ENCODE measurements at places on chromosomes 5 and 9. TPM values are rescaled to one million over a fixed set of nuclear protein-coding genes. Genes with fewer than 3 reads are reported as not detected.

The ZNF879 gene
- 4.1 TPM for total RNA-seq

The PCDHGB4 gene
- total RNA-seq: 8.0 TPM

The SMIM33 gene
- not detected for total RNA-seq

The TMEM171 gene
- 2.4 TPM for total RNA-seq

The IL9 gene
- total RNA-seq: not detected

The ENHO gene
- total RNA-seq: 0.36 TPM

The KCNT1 gene
- total RNA-seq: 0.83 TPM

DNA sequence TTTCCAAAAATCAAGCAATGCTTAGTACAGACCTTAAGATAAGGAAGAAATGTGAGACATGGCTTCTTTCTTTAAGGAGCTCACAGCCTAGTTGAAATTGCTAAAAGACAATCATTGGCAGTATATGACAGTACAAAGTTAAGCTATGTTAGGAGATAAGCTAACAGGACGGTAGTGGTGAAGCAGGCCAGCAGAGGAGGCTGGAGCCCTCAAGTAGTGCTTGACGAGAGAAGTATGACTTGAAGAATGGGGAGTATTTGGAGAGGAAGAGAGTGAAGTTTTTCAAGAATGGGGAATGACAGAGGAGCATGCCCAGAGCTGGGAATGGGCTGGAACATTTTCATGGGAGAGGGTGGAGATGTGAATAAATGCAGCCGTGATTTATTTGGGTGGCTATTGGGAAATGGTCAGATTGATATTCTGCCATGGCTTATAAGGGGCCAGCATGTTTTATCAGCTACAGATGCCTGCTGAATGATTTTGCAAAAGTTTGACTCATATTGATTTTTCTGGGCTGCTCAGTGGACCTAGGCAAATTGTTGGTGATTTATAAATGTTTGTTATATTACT, 43.7 kb downstream of the LURAP1L start:
- DNase-seq: no peak

DNA sequence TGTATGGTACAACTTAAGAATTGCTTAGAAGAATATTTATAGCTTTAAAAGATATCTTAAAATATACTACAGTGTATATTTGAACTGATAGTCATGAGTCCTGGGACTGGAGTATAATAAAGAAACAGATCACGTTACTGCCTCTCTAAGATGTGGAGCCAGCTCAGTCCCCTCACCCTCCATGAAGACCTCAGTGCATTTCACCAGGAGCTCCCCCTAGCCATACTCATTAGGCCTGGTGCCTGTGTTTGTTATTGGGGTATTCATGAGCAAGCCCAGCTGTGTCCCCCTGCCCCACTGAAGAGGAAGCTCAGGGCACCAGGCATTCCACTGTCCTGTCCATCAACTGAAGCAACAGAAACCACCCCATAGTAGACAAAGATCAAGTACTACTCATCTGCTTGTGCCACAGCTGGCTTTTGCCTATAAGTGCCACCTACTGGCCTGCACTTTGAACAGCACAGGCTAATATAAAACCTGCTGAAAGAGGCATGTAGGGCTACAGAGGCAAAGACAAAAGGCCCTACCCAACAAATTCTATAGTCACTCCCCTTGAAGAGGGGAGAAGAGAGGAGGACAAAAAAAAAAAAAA, 850.2 kb upstream of the NUDT12 start:
- no peak for DNase-seq

- no peak for DNase-seq
These were observed 1146.7 kb downstream of the CDH9 start for GRCh38 chr5:25891691-25892090.

GRCh38 chr5:179765400-179765799, 28.4 kb upstream of the LTC4S start:
- DNase-seq: no peak

GRCh38 chr5:78756858-78757257, 108.3 kb upstream of the LHFPL2 start:
- no peak for DNase-seq

DNA sequence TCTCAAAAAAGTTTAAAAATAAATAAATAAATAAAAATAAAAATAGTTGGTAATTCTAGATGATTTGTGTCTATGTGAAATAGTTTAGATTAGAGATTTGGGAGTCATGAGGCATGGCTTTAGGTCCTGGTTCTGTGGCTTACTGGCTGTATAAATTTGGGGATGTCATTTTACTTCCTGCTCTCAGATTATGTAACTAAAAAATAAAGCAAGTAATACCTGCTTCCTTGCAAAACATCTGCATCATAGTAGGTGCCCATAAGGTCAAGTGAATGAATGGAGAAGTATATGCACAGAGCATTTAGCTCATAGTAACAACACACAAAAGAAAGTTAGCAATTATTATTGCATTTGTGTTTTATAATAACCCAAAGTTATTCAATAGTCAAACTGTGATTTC, 287.7 kb upstream of the TLE4 start:
- DNase-seq: no peak

- no peak for DNase-seq
These were observed 10.6 kb upstream of the GLRA1 start for GRCh38 chr5:151935135-151935695.

DNA sequence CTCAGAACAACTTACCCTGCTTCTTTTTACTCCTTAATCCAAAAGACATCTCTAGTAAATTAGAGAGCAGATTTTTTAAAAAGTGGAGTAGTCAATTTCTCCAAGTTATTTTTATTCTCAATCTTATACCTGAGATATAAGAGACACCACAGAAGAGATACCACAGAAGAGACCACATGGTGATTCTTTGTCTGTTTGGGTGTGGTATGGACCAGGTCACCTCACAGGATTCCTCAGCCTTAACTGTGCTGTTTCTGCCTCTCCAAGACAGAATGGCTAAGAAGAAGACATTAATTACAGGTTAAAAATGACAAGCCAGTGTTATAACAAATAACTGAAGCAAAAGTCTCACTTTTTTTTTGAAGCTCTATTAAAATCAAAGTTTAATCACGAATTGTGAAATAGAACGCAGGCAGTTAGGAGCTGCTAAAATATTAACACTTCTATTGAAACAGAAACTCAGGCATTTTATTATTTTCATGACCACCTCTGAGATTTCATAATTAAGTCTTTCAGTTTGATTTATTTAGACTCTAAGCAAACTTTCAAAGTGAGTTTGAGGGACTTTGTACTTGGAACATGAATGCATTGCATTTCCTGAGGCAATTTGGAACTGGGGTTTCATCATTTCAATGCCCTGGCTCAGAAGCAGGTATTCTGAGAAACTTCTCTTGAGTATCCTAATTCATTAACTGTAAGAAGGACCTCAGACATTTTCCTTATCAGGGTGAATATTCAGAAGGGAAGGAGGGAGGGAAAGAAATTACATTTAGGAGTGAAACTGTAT, 280.7 kb downstream of the KCTD16 start:
- no peak for DNase-seq

GRCh38 chr5:36418152-36418979, 116.7 kb upstream of the RANBP3L start:
- DNase-seq: no peak

GRCh38 chr9:33437898-33438297, 9.5 kb downstream of the AQP3 start:
- DNase-seq: no peak
